Fibroblast of upper back skin (primary cell): ENCODE measurements at places on chromosomes 12 and 14.
A peak's percentile ranks its signal among the peaks of the same experiment; 100 is the strongest.

- DNase-seq, result no peak
Observed at GRCh38 chr14:53273671-53274072, 120.5 kb upstream of the DDHD1 start.

DNA sequence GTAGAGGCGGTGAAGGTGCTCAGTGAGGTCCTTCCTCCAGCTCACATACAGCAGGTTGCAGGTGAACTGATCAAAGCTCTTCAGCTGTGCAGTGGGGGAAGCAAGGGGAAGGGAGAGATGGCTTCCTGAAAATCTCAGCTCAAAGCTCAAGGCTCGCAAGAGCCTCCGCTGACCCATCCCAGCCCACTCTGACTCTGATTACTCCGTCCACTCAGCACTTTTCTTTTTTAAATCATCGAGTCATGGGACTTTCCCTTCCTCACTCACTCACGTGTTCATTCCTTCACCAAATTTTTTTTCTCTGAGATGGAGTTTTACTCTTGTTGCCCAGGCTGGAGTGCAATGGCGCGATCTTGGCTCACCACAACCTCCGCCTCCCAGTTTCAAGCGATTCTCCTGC, 4.7 kb downstream of the ABCD4 start:
- DNase-seq, result no peak

DNA sequence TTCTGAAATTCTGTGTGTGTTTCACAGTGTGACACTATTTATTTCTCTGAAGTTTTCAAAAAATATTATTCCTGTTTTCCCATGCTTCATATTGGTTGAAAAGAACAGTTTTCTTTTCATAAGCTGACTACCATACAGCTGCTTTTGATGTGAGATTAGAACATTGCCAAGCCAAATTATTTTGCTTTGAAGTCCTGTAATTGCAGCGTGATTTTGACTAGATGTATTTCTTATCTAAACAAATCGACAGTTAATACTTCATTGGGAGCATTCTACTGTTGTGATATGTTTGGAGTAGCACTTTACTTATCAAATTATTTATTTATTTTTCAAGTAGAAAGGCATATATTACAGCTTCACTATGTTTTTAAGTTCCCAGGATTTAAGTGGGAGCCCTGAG, 132.0 kb downstream of the DACT1 start:
- DNase-seq, result no peak

- DNase-seq, result peak; percentile 59
Observed at GRCh38 chr14:23881282-23881681, 72.3 kb upstream of the DHRS4 start.

GRCh38 chr14:35400648-35401421, 3.7 kb downstream of the NFKBIA start:
- DNase-seq, result no peak

- DNase-seq, result peak; percentile 89
Observed at GRCh38 chr12:51951199-51951842, at the start of gene ACVR1B. Gene ACVR1B (plus strand): TSS chr12:51951699. CDS start chr12:51951744, 45 bp downstream.

- no peak for DNase-seq
Observed at GRCh38 chr14:39229601-39230110, 4.1 kb upstream of the MIA2 start.

GRCh38 chr14:36690311-36691040, 28.8 kb downstream of the PAX9 start:
- DNase-seq, result peak; percentile 2

GRCh38 chr14:53652068-53652467, 304.6 kb downstream of the BMP4 start:
- DNase-seq, result no peak

GRCh38 chr12:34300376-34301250, 278.3 kb downstream of the ALG10 start:
- no peak for DNase-seq

DNA sequence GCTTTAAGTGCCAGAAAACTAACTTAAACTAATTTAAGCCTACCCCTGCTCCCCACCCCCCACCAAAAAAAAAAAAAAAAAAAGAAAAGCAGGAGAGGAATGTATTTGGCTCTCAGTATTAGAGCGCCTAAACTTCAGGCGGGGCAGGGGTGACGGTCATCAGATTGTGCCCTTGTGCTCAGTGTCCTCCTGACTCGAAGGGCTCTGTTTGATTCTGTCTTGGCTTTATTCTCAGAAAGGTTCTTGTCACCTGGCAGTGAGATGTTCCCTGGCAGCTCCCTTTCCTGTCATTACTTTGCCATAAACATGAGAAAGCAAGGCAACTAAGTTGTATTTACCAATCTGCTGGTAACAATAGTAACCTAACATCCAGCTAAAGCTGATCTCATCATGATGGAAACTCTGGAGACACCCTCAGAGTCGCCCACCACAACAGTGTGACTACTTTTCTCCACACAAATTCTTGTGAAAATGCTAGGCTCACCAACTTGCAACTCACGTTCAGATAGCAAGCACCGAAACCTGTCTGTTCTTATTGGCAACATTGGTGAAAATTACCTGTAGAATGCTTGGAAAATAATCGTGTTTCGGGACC, 39.0 kb upstream of the WNK1 start:
- no peak for DNase-seq

GRCh38 chr12:101564912-101565311, 29.9 kb upstream of the MYBPC1 start:
- no peak for DNase-seq

GRCh38 chr12:11798856-11799501, 149.5 kb downstream of the ETV6 start:
- DNase-seq, result peak; percentile 98

- DNase-seq, result no peak
Observed at GRCh38 chr12:126107659-126108058, 1042.4 kb downstream of the AACS start.
